ENCODE measurements at places on chromosomes 1 and 21.

DNA sequence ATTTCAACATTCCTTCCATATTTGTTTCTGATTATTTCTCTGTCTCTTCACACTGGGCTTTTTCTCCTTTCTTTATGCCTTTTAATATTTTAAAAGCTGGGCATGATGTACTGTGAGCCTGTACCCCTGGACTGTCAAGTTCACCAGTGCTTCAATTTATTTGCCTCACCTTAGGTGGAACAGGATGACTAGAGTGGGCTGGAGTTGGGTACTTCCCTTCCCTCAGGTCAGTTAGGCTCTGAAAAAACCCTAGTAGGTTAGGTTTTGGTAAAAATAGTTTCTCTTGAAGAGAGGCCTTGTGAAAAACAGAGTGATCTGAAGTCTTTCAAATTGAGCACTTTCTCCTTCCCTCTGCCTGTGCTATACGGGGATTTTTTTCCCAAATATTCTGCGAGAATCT lies 163.0 kb upstream of the LYPLAL1 start:
- no peak for DNase-seq

- peak; percentile 98 for DNase-seq
Observed at GRCh38 chr1:108610073-108610472, 50.2 kb downstream of the EEIG2 start.

- DNase-seq, result no peak
Observed at GRCh38 chr1:233518344-233518743, 95.6 kb upstream of the KCNK1 start.

DNA sequence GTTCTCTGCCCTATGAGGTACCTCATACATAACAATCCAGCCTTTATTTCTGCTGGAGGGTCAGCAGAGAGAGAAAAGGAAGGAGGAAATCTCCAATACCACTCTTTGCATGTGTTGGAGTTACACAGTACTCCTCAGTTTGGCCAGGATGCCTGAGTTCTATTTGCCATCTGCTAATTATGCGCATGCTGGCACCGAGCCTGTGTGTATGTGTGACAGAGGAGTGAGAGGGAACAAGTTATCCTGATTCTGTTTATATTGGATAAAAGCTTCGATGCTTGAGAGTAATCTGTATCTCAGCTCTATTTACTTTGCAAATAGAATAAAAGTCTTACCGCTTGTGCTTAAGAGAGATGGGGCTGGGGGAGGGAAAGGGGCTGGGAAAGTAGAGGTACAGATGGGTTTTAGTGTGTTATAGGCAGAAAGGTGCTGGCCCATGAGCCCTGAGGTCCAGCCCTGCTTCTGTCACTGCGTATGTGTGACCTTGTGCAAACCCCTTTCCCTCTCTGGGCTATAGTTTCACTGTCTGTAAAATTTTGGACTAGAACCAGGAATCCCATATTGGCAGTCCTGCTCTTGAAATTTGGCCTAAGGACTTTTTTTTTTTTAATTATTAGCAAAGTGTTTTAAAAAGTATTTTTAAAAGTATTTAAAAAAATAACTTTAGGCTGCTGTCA lies 54.5 kb upstream of the PLXNA2 start:
- peak; percentile 92 for DNase-seq

DNA sequence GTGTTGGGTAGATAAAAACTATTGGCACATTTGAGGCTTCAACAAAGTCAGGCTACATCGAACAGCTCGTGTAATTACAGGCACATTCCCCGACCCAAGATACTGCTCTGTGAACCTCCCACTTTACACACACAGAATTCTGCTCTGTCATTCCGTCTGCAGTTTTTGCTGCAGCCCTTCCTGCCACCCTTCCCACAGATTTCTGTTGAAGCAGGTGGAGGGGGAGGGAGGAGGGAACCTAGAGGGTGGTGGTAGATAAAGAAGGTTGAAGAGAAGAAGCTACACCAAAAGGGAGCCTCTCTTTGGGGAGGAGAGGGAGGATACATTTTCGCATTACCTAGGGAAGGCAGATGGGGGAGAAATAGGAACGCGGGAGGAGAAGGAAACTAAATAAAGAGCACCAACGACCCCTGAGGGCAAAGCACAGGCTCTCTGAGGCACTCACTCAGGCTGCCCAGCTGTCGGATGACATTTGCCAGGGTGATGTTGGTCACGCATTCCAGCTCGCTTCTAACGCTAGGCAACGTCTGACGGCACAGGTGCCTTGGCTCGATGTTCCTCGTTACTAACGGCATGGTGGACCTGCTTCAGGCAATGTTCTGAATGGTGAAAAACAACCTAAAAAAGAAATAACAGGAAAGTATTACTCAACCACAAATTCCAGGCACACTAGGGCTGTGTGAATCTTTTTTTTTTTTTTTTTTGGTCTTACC lies 36.0 kb downstream of the GPR3 start:
- DNase-seq, result no peak

- DNase-seq, result no peak
Observed at GRCh38 chr21:36194024-36194423, 37.4 kb downstream of the DOP1B start.

GRCh38 chr1:168317309-168317708 lies 36.6 kb downstream of the TBX19 start:
- DNase-seq, result no peak

DNA sequence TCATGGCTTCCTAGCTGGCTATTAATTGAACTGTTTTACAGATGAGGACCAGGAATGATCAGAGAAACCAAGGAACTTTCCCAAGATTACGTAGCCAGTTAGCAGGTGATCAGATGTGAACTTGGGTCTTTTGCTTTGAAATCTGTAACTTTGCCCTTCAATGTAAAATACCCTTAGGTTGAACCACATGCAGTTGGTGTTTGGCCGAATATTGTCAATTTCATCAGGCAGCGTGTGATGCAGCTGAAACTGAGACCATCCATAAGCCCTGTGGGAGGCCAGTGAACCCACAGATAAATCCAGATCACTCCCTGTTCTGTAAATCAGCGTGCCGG lies 150.8 kb downstream of the ETS2 start:
- DNase-seq, result no peak

DNA sequence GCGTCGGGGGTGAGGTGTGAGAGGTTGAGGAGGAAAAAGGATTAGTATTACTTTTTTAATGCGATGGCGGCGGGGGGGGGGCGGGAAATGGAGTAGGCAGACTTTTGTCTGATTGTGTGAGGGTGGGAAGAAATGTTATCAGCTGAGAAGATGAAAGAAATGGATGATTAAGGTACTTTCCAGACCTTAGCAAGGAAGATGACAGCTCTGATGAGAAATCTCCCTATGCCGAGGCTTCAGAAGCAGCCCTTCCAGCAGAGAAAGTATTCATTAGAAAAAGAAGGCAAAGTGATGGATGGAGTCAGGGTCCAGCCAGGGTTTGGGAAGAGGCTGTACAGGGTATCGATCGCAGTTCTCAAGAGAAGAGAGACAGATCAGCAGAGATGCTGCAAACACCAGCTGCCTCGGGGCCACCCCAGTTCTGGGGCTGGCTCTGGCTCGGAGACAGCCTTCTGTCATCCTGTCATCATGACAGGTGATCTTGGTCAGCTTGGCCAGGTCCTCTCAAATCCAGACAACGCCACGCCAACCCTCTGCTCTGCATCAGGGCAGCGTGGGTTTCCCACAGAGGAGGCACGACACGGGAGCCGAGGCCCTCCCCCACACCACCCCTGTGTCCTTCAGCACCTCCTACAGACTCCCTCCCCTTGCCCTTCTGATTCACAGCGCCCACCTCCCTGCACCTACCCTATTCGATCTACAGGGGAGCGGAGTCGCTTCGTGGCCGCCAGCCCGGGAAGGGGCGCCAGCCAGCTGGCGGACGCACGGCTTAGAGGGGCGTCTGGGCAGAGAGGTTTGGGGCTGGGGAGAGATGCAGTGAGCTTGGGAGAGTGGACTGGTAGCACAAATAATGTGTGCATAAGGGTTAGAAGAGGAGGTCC lies 674 bp upstream of the ATXN7L2 start:
- DNase-seq, result peak; percentile 80

- no peak for DNase-seq
Observed at GRCh38 chr1:214934045-214934444, 148.5 kb upstream of the KCNK2 start.

- no peak for DNase-seq
Observed at GRCh38 chr1:97412737-97413136, 508.1 kb downstream of the DPYD start.

DNA sequence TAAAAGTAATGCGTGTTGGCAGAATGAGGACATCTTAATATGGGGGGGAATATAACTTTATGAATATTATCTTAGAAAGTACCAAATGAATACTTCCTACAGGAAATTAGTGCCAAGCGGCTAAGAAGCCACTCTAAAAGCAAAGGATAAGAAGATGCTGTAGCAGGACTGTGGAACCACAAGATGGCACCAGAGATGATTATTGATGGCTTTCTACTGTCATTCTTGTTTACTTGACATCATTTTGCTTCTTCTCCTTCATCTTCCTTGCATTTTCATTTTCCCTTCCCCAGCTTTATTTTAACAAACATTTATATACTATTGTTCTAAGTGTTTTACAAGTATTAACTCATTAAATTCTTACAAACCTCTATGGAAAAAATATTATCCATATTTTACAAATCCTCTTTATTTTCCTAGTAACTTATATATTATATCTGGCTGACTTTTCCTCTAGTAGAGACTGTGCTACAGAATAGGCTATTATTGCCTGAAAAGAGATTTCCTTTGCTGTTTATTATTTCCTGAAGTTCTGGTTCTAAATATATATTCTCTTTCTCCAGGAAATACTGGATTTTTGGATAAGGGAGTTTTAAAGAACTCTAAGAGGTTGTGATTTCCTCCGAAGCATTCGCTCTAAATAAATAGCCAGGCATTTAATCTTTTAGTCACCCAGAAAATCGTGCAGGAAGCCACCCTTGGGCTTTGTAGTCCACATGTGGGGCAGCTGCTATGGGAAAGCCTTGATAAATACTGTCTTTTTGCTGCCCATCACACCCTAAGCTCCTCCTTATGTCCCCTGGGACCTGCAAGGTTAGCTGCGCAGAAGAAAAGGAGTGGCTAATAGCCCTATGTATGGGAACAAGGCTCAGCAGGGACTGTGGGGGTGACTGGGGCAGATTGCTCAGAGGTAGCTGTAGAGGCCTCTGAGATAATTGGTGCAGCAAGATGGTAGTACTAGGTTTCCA lies 69.8 kb downstream of the TPR start:
- DNase-seq, result peak; percentile 53

GRCh38 chr1:30704765-30705509 lies 18.4 kb downstream of the MATN1 start:
- no peak for DNase-seq

DNA sequence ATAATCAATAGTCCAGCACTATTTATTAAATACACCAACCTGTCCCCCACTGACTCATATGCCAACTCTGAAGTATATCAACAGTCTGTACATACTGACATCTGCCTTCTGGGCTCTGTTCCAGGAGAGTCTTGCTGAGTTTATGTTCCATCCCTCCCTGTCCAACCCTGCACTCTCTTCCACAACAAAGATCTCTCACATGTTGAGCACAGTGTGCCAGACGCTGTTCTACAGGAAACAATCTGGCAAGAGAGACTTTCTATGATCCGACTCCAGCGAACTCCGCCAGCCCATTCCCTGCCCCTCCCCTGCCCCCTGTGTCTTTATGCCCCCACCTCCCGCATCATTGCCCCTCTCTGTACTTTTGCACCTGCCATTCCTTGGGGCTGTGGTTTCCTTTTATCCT lies 3.4 kb downstream of the LACTBL1 start:
- peak; percentile 98 for DNase-seq

- DNase-seq, result no peak
Observed at GRCh38 chr1:34582356-34582755, 172.5 kb upstream of the GJB5 start.

DNA sequence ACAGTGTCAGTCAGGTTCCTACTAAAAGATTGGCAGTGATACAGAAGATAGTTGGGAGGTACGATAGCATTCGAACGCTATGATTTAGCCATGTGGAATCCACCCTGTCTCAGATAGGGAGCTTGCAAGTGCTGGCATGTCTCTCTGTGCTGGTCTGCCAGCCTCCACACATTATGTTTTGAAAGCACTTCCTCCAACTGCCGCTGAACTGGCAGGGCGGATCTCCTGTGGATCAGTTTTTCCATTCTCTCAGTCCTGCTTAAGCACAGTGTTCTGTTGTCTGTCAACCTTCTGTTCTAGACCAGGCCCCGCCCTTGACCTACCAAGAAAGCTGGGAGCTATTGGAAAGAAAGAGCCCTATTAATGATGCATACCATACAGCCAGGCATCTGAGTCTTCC lies 65.5 kb upstream of the PALMD start:
- DNase-seq, result no peak

DNA sequence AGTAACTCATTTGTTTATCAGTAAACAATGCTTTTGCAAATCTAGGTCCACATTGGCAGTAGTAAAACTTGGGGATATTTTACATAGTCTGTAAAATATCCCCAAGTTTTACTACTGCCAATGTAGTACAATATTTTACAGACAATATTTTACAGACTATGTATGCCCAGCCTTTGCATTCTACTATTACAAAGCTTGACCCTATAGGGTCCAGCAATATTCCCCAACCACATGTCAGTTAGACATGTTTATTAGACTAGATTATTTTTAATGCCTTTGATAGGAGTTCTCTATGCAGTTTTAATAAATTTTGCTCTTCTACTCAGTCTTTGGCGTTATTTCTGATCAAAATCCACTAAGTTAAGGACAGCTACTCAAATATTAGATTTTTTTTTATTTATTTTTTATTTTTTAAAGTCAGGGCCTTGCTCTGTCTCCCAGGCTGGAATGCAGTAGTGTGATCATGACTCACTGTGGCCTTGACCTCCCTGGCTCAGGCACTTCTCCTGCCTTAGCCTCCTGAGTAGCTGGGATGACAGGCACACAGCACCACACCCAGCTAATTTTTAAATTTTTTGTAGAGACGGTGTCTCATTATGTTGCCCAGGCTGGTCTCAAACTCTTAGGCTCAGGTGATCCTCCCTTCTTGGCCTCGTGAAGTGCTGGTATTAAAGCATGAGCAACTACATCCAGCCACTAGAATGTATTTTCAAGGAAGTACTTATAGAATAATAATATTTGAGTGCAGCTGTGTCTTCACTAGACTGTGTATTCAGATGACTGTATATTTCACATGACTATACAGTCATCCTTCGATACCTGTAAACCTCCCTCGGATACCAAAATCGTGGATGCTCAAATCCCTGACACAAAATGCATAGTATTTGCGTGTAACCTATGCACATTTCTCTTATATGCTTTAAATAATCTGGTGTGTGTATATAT lies 19.8 kb downstream of the MIER1 start:
- DNase-seq, result no peak

- DNase-seq, result no peak
Observed at GRCh38 chr1:208421486-208421885, 177.3 kb upstream of the PLXNA2 start.

- DNase-seq, result no peak
Observed at GRCh38 chr1:175901076-175901836, 157.9 kb upstream of the TNR start.
